ENCODE measurements at places on chromosomes 1 and 21.

- peak; percentile 62 for DNase-seq
These were observed 93.9 kb downstream of the ADCY10 start for GRCh38 chr1:167819849-167820683.

DNA sequence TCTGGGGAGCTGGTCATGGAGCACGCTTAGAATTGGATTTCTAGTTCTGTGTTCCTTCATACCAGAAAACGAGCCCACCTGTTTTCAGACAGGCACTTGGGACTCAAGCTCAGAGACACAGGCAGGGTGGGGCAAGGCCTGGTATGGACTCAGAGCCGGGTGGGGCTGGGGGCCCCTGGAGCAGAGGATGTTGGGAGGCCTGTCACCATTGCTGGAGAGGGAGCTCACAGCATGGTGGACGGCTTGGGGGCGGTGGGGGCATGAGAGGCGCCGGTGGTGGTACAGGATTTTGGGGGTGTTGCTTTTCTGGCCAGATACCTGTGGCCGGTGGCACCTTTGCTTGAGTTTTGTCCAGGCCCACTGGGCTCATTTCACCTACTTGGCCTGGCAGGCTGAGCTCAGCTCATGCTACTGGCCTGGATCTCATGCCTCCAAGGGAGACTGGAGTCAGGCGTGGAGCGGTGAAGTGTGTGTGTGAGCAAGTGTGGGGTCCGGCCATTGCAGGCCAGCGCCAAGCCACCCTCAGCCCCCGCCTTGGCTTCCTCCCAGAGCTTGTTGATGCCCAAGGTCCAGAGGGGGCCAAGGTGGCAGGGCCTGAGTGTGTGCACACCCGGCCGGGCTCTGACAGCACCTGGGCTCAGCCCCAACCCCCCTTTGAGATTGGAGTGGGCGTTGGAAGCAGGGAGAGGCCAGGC is 8.7 kb downstream of the SLX9 start:
- DNase-seq = no peak

GRCh38 chr1:72431810-72432209 is 149.5 kb upstream of the NEGR1 start:
- no peak for DNase-seq

GRCh38 chr1:22222723-22223122 is 79.8 kb upstream of the WNT4 start:
- DNase-seq = no peak

GRCh38 chr1:62213075-62213914 is 18.6 kb downstream of the L1TD1 start:
- DNase-seq = no peak

GRCh38 chr1:58318157-58319005 is 228.1 kb downstream of the OMA1 start:
- no peak for DNase-seq

DNA sequence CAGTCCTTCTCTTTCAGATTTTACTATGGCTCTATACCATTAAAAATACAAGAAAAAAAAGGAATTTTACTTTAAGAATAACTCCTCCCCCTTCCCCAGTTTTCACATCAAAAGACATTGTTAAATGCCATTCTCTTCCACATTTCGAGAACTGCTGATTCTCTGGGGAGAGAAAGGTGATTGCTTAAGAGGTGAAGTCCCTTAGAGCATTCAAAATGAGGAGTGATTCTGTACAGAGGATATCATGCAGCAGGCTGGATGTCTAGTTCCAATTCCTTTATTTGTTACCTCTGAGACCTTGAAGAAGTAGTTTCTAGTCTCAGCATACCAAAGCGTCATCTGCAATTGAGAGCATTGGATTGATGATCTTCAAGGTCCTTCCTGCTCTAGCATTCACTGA is 46.9 kb downstream of the FMO3 start:
- DNase-seq = no peak

GRCh38 chr1:88812366-88812765 is 79.0 kb downstream of the GTF2B start:
- DNase-seq = no peak

- no peak for DNase-seq
These were observed 20.4 kb downstream of the PRMT6 start for GRCh38 chr1:107076841-107077240.

GRCh38 chr1:232550007-232550406 is 79.9 kb downstream of the SIPA1L2 start:
- no peak for DNase-seq

- no peak for DNase-seq
These were observed 119.0 kb downstream of the MAST2 start for GRCh38 chr1:45922374-45922773.

DNA sequence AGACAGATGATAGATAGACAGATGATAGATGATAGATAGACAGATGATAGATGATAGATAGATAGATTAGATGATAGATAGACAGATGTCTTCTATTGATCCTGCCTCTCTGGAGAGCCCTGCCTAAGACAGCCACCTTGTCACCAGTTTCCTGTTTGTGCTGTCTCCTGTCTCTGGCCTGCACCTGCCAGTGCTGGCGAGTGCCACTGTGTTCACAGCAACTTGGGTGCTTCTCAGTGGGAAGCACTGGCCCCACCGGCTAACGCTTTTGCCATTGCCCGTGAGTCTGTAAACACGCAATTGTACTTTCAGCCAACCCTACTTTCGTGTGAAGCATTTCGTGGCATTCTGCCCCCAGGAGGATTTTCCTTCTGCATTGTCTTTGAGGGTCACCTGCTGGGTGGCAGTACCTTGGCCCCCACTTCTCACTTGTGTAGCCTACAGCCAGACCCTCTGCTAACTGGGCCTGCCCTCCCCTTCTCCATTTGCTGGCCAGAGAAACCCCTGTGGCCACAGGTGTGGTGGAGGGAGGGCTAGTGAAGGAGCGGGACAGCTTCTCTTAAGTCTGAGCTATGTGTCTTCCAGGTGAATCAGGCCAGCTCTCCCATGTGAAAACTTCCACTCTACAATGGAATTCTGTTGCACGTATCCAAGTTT is 23.4 kb upstream of the PDE9A start:
- no peak for DNase-seq

DNA sequence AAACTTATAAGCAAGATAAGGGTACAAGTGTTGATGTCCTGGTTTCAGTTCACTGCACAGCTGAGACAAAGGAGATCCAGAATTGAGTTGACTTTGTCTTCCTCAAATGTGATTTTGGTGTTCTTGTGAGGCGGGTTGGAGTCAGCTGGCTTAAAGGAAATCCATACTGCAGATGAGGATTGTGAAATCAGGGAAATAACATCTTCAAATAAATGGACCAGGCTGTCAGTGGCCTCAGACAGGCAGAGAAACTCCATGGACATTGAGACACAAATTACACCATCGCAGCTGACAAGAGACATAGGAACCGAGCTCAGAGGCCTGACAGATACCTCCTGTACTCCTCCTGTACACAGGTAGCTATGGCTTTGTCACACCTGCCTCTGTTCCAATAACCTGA is 27.0 kb upstream of the REG4 start:
- DNase-seq = no peak

GRCh38 chr1:22533244-22533895 is 29.9 kb upstream of the EPHA8 start:
- no peak for DNase-seq

GRCh38 chr1:47031585-47031984 is 8.1 kb downstream of the CYP4X1 start:
- no peak for DNase-seq

GRCh38 chr1:233109096-233109495 is 158.7 kb downstream of the NTPCR start:
- no peak for DNase-seq

DNA sequence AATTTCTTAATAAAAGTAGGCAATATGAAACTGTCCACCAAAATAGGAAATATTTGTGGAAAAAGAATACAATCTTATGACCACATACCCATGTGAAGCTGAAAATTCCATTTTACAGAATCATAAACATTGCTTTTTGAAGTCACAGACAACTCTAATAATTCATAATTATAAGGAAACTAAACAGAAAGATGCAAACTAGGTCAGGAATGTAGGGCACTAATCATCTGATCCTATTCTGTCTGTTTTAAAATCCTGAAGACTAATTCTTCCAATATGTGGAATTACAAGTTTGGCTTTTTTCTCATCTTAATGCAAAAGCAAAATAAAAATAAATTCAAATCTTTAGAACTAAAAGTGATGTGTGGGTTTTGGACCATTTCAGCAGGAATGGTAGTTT is 528.6 kb downstream of the LTN1 start:
- DNase-seq = no peak

DNA sequence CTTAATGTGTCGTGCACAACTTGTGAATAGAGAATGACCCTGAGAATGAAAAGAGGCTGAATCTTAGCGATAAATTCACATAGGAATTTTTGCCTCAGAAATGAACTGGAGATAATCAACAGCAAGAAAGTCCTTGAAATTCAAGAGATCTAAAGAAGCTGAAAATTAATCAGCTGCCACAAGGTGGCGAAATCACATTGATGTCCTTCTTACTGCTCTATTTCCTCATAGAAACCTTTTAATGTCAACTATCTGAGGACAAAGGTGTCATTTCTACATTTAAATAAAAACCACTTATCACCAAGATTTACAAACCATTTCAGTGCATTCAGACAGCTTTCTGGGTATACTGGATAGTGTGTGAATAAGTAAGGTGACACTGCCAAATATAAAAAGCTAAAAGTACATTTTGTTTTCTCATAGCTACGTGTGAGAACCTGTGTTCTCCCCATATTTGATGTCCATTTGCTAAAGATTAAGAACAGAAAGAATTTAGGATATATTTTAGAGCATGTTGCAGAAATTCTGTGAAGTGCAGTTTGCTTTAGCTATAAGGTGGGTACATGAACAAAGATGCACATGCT is 485.3 kb upstream of the PTBP2 start:
- DNase-seq = peak; percentile 78

- DNase-seq = no peak
These were observed 69.6 kb downstream of the CD34 start for GRCh38 chr1:207841293-207841692.

DNA sequence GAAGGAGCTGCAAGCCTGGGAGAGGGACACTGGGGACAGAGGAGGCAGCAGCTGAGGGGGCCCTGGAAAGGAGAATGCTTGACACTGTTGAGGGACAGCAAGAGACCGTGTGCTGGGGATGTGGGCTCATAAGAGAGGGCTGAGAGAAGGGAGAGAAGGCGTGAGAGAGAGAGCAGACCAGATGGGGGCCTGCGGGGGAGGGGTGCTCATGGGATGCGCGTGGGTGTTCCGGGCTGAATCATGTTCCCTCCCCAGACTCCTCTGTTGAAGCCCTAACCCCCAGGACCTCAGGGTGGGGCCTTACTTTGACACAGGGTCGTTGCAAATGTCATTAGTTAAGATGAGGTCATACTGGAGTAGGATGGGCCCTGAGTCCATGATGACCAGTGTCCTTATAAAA is 40.8 kb downstream of the NTPCR start:
- DNase-seq = no peak

GRCh38 chr1:163055531-163055930 is 13.6 kb upstream of the RGS4 start:
- peak; percentile 69 for DNase-seq

DNA sequence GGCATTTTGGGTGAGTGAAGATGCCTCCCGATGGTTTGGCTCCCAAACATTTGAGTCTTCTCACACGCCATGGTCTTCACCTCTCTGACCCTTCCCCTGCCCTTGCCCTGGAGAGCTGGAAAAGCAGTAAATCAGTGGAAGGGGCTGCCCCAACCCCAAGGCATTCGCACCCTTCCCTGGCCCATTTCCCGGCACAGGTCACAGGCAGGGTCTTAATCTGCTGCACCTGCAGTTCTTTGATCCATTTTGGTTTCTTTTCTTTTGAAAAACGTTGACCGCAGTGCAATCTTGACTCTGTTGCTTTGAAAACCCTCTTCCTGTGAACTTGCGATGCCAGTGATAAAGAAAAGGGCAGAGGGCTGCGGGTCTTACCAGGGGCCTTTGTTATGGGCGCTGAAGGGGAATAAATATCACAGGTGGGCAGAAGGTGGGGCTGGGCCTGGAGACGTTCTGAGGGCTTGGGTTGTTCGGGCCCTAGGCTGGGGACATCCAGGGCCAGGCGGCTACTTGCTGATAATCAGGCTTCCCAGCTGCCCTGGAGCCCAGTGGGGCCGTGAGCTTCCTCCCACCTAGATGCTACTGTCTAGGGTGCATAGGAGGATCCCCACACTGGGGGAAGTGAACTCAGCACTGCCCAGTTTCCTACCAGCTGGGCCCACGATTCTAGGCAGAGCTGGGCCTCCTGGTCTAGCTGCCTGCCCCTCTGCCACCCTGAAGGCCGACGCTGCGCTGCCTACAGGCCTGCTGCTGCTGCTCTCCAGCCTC is 38.6 kb upstream of the EPS8L3 start:
- peak; percentile 47 for DNase-seq

DNA sequence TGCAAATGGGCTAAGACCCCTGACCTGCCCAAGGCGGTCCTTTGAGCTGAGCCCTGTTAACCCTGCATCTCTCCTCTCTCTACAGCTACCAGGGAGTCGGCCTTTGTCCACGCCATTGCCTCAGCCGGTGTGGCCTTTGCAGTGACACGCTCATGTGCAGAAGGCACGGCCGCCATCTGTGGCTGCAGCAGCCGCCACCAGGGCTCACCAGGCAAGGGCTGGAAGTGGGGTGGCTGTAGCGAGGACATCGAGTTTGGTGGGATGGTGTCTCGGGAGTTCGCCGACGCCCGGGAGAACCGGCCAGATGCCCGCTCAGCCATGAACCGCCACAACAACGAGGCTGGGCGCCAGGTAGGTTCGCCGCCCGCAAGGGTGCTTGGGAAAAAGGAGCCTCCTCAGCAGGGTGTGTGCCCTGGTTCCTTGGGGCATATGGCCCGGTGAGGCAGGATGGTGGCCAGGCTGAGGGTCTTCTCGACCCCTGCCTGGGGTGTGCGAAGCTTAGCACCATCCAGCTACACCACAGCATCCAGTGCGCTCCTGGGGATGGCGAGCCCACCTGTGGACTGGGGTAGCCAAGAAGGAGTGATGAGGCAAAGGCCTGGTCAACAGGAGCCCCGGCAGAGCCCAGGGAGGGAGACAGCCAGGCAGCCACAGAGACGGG is 31.8 kb upstream of the ARF1 start:
- DNase-seq = no peak

DNA sequence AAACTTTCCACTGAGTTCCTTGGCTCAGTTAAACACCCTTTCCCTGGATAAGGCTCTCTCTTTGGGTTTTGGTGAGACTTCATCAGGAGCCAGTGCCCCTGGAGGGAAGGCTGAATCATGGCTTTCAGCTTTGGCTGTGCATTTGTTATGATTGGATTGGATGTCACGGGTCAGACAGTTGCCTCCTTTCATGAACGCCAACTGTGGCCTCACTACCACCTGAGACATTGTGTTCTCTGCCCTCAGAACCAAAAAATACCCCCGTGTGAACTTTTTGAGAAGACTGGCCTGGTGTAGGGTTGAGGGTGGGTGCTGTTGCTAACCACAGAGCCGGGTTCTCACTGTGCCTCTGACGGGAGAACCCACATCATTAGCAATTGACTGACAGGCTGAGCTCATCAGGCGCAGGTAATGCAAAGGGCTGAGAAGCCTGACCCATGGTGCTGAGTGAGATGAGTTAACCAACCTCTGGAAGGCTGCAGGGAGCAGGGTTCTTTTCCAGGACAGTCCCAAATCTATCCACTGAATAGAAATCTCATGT is 65.6 kb downstream of the HHAT start:
- no peak for DNase-seq
